A549 (cell line): ENCODE measurements at places on chromosomes 2 and 18.
A peak's percentile ranks its signal among the peaks of the same experiment; 100 is the strongest.

DNA sequence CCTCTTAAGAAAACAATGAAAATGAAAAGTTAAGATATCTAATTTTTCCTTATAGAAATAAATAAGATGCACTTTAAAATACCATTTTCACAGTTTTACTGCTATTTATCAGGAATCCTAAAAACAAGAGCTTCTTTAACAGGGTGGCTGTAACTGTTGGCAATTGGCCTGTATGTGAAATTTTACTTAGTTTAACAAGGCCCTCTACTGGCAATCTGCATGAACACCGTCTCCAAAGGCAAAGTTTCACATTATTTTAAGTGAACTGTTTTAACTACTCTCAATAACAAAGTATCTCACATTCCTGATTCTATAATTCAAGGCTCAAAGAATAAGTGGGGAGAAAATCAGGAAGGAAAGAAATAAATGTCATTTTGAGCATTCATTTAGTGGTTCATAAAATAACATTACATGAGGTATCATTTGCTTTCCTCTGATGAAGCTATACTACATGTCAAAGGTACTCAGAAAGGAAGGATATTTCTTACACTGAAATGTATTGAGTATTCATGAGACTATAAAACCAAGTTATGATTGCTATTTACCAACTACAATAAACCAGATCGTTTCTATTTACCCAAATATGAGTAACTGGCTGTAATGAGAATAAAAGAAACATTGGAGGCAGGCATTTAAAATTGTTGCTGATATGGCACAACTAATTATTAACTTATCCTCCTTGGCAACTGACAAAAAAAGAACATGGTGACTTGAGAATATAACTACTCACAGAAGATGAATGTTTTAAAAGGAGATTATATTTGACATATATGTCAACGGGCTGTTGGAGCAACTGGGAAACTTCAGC lies 7.0 kb downstream of the NCKAP5 start:
- DNase-seq = peak; percentile 70

DNA sequence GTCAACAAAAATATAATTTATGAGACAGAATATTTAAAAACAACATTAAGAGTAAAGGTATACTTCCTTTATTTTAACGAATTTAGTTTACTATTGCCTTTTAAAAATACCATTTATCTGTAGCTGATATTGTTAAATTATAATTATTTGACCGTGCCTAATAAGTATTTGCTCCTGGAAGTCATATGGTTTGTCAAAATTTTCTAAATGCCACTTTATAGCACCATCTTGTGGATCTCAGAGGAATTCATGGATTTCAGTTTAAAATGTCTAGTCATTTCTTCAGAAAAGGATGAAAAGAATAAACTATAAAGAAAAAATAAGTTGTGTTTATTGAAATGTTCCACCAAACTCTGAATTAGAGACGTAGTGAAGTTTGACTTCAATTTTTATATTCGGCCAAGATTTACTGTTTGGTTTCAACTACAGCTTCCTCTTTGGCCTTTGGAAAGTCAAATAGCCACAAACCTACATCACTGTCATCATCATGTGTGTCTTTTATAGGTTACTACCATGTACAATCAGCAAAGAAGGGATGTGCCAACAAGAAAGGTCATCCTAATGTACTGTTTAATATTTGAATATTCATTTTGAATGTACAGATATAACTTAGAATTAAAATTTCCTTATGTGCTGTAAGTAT lies 10.3 kb upstream of the FTCDNL1 start:
- DNase-seq = peak; percentile 27

GRCh38 chr18:61334491-61334850 lies 1.2 kb downstream of the CDH20 start:
- no peak for DNase-seq

DNA sequence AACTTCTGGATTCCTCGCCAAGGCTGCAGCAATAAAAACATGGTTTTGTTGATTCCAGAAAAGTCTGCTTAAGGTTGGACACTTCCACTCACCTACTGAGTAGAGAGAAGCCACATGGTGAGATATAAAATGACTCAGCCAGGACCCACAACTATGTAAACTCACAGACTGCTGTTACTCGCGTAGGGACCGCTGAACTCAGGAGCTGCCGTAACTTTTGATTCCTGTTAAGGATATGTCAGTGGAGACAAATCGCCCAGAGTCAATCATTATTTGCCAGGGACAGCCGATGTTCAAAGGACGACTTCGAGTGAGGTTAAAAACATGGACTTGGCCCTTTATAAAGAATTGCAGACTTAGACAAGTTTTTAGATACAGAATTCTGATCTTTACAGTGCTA lies 25.6 kb downstream of the CYB5A start:
- DNase-seq = peak; percentile 26

DNA sequence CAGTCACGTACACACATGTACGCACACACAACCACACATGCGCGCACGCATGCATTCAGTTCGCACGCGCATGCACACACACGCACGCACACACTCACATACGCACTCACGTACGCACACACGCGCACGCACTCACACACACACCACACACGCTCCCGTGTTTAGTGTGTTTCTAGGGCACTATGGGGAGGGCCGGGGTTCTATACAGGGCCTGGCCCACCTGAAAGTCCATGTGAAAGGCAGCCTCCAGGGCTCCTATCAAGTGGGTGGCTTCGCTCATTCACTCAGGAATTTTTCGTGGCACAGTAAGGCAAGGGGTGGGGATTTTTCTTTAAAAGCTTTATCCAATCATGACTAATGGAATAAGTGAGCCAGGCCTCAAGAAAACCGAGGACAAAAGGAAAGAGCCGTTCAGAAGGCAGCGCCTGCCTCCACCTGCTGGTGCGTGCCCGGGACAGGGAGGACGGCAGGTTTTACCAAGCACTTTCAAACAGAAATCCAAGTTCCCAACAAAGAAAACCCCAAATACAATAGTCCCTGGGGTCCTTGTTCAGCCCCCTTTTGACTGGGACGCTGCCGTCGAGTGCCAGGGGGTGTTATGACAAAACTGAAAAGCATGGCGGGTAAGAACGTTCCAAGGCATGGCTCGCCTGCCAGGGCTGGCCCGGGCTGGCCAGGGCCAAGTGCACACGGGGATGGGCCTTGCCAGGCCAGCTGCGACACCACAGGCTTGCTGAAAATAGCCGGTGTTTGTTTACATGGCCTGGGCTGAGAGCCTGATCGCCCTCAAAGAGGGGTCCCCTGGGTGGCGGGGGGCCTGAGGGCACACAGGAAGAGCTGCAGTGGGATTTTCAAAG lies 110.0 kb downstream of the HDAC4 start:
- no peak for DNase-seq

DNA sequence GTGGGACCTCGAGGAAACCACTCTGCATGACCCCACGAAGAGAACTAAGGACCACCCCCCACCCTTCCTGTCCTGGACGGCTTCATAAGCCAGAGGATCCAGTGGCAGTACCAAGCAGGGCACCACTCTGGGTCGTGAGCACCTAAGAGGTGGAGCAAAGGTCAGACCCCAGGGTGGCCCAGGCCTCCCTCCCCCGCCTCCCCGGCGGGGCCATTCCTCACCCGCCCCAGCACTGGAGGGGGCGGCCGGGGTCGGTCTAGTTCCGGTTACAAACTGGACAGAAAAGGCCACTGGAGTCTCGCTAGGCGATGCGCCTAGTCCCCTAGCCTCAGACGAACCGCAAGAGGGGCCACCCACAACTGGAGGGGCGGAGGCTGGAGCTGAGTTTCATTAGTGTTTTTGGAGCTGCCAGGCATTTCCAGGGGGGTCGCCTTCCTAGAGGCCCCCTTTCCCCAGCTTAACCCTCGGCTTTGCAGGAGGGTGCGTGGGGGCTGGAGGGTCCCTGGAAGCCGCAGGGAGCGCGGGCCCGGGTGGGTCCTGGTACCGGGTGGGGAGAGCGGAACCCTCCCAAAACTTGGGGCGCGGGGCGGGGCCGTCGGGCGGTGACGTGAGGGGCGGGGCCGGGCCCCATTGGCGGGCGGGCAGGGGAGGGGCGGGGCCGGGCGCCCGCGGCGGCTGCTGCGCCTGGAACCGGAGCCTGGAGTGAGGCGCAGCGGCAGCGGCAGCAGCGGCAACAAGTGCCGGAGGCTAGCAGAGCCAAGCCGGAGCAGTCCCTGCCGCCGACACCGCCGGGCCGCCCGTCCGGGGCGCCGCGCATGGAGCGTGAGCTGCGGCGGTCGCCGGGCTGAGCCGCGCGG lies at the start of gene B3GNT2:
B3GNT2 (plus strand) TSS at position 695 of the 857 bp plus-strand sequence. CDS start 26,106 bp downstream, outside the sequence.
- DNase-seq = peak; percentile 67

DNA sequence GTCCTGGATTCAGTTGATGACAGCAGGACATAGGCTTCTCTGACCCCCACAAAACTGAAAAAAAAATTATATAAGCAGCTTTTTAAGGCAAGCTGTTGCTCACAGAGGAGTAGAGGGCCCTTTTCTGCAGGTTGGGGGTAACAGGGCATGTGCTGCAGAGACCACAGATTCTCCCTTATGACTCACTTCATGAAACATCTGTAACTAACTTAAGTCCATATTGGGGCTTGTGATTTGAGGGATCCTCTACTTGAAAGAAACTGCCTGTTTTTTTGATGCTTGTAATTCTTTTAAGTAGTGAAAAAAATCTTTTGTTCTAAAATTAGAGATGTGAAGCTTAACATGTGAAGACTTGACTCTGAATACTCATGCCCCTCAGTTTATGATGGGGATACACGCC lies 33.4 kb downstream of the XRCC5 start:
- DNase-seq = no peak

DNA sequence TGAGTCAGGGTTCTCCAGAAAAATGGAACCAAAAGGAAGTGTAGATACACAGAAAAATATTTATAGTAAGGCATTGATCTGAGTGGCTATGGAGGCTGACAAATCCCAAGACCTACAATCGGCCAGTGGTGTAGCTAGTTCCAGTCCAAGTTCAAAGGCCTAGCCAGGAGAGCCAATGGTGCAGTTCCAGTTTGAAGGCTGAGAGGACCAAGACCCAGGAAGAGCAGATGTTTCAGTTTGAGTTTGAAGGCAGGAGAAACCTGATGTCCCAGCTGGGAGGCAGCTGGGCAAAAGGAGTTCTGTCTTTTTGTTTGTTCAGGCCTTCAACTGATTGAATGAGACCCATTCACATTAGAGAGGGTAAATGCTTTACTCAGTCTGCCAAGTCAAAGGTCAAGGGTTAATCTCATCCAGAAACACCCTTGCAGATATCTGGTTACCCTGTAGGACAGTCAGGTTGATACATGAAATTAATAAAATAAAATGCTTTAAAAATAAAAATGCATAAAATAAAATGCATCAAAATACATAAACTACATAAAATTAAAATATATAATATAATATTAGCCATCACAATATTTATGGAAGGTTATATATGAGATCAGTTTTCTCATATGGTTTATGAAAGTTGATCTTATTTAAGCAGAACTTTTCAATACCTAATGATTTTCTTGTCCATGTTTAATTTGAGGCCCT lies 38.7 kb downstream of the KCNE4 start:
- DNase-seq = no peak

GRCh38 chr2:44615950-44616518 lies 254.3 kb downstream of the CAMKMT start:
- DNase-seq = no peak

DNA sequence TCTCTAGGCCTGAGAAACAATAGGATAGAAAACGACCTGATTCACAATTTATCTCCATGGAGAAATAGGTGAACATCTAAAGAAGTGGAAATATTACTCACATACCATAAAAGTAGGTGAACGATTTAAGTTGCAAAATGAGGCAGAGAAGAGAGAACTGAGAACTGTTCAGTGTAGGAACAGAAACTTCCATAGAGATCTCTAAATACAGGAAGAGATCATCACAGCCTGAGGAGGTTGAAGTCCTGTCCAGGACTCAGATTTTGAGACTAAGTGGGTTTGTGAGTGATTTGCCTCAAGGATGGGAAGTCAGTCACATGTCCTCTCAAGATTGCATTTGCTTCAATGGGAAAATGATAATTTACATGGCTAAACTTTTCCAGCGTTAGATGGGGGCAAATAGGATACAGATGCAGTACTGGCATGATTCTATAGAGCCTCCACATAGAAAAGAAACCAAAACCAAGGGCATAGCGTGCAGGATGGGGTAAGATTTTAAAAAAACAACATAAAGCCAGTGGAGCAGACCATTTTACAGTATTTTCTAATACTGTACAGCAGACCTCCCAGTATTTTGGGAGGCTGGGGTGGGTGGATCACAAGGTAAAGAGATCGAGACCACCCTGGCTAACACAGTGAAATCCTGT lies 68.8 kb downstream of the MEP1B start:
- no peak for DNase-seq

DNA sequence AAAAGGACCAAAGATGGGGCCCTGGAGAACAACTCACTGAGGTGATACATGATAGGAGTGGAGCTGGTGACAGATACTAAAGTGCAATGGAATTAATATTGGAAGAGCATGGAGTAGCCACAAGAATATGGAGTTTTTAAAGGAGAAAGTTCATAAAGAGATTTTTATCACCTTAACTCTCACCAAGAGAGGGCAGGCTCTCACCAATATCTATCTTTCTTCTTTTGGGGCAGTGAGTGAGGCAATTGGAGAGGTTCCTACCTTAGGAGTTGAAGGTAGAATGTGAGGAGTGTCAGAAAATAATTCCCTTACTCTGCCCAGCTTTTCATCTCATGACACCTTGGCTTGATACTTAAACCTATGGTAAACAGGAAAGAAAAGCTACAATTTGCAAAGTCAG lies 233.7 kb upstream of the CWC22 start:
- DNase-seq = no peak

GRCh38 chr2:233048569-233049193 lies 11.5 kb upstream of the INPP5D start:
- no peak for DNase-seq

GRCh38 chr2:233464531-233465240 lies 101.9 kb downstream of the USP40 start:
- no peak for DNase-seq

DNA sequence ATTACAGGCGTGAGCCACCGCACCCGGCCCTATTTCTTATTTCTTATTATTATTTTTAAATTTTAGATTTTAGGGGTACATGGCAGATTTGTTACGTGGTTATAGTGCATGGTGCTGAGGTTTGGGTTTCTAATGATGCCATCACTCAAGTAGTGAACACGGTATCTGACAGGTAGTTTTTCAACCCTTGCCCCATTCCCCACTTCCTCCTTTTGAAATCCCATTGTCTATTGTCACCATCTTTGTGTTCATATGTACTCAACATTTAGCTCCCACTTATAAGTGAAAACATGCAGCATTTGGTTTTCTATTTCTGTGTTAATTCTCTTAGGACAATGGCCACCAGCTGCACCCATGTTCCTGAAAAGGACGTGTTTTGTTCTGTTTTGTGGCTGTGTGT lies 39.5 kb downstream of the TGIF1 start:
- DNase-seq = no peak
